ENCODE measurements at places on chromosomes 7 and 10.

DNA sequence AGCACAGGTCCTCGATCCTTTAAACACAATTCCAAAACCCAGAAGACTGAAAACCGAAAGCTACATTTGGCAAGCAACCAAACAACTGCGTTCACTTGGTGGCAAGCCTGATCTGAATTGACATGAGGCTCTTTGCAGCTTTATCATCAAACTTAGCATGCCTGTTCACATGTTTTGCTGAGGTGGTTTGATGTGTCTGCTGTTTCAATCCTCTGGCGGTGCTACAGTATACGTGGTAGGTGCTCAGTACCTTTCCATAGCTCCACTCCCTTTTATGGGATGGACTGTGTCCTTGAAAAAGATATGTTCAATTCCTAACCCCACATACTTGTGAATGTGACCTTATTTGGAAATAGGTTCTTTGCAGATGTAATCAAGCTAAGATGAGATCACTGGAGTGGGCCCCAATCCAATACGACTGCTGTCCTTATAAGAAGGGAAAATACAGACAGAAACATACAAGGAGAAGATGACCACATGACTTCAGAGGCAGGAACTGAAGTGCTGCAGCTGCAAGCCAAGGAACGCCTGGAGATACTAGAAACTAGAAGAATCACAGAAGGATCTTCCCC, 33.4 kb downstream of the CCDC6 start:
- peak; percentile 36 for DNase-seq

DNA sequence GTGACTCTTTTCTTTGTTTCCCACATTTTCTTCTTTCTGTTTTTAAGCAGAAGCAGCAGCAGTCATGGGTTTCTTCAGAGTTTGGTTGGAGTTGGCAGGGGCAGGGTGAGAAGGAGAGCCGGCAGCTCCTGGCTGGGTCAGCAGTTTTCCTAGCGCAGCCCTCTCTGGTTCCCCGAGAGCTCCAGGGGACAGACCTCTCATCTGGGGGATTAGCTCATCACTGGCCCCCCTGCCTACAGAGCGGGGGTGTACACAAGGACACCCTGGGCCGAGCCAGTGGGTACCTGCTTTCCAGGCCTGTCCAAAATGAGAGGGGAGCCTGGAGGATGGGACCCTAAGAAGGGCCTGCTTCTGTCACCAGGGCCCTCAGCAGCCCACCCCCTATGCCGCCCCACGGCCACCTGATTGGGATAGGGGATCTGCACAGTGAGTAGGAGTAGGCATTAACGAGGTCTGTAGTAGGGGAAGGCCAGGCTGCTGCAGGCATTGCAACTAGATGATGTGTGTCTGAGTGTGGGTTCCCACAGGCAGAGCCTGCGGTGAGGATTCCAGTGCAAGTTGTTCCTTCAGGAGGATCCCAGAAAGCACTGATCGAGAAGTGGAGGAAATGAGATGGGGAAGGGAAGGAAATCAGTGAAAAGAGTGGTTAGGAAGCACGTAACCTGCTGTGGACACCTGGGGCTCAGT, 122.9 kb upstream of the PPIF start:
- no peak for DNase-seq

DNA sequence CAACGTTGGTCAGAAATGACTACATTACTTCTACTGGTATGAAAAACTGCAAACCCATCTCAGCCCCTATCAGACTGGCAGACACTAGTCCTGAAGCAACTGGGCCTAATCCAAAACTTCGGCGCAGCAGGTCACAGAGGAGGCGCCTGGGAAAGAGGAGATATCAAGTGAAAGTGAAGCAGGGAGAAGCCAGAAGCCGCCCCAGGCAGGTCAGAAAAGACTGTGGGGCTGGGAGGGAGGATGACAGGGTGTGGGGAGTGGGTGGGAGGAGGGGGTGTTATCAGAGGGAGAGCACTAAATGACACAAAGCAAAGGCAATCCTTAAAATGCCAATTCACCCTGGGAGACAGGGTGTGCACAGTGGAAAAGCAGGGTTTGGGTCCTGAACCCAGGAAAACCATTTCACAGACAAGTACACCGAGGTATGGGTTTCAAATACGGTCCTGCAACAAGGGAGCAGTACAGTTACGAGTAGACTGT, 731 bp downstream of the CHCHD3 start:
- peak; percentile 1 for DNase-seq

DNA sequence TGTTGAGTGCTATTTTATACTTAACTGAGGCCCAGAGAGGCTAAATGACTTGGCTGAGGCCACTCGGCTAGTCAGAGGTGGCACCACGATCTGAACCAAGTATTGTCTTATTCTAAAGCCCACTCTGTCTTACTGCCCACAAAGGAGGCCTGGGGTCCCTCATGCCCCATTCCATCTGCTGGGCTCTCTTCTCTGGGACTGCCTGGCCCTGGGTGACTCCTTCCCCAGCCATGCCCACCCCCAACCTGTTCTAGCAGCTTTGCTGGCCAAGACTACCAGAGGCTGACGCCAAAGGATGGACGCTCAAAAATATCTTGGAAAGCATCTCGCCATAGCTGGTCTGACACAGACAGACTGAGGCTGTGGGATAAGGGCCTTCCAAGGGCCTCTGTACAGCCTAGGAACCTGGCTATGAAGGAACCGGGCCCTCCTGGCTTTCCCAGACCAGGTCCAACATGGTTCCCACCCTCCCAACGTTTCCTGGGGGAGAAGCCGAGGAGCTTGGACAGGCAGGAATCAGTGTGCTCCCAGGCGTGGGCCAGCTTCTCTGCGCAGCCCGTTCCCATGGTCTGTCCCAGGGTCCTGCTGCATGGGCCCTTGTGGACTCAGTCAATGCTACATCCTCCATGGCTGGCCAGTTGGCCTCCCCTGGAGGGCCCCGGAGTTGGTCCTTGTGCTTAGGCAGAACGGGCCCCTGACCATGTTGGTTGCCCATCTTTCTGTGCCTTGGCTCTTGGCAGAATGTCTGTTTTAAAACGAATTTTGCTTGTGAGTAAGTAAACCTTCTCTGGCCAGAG, 11.7 kb downstream of the HSPA12A start:
- no peak for DNase-seq

DNA sequence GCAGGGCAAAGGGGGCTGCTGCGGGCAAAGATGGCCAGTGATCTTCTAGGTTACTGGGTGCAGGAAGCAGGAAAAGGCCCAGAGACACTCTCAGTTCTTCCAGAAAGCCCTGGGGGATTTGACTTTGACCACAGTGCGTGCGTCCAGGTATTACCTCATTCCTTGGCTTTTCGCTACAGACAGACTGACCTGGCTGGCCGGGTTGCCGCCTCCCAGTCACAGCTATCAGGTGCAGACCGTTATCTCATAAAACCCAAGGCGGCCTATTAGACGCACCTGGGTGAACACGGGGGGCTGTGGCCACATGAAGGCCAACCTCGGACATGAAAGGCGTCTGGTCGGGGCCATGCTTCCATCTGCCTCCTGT, 80.3 kb downstream of the FOXL3 start:
- no peak for DNase-seq

DNA sequence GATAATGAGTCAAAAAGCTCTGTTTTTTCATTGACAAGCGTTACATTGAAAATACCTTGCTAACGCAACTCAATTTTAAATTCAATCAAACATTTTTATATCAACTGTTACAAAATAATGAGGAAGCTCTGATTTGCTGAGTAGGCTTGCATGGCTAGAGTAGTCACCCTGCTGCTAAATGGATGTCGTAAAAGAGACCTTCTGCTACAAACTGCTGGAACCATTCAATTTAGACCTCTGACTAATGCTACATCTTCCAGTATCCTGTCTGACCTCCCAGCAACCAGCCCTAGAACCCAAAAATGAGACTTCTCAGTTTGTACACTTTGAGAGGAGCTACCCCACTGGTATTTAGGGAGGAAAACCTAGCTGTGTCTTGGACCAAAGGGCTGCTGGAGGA, 84.0 kb upstream of the ELMO1 start:
- DNase-seq = no peak

GRCh38 chr7:78099715-78100394, 301.3 kb downstream of the PHTF2 start:
- DNase-seq = peak; percentile 80

- DNase-seq = no peak
Measured at GRCh38 chr7:87784424-87784823, 91.7 kb downstream of the SLC25A40 start.

DNA sequence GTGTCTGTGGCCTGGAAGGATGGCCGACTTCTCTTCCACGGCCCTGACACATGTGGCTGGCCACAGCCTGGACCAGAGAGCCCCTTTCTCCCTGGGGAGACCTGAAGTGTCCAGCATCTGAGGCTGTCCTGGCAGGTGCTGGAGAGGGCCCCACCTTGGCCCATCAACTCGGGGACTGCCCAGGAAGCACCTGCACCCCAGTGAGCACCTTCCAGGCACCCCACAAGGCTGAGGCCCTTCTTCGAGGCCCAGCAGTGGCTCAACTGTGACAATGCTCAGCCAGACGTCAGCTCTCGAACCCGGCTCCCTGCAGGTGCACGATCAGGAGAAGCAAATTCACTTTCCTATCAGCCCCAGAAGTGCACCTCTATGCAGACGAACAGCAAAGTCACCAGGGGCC, 24.3 kb downstream of the RGS10 start:
- no peak for DNase-seq

DNA sequence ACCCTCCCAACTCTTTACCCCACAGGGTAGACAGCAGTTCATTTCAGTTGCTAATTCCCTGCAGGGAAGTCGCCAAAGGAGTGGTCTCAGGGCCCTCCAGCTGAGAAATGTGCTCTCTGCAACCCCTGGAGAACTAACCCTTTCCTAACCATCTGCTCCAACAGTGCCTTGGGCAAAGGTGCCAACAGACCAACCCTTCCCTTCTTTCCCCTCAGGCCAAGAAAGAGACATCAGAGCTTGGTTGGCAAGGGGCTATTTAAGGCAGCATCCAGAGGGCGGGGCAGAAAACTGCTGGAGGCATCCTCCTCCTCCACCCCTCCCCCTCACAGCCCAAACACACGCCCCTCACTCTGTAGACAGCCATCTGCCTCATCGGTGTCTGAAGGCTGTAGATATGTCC, 1.7 kb downstream of the SORBS1 start:
- DNase-seq = no peak

GRCh38 chr10:97065128-97065527, 120.6 kb downstream of the SLIT1 start:
- peak; percentile 41 for DNase-seq

GRCh38 chr10:123019941-123020703, 11.3 kb downstream of the ACADSB start:
- DNase-seq = no peak

DNA sequence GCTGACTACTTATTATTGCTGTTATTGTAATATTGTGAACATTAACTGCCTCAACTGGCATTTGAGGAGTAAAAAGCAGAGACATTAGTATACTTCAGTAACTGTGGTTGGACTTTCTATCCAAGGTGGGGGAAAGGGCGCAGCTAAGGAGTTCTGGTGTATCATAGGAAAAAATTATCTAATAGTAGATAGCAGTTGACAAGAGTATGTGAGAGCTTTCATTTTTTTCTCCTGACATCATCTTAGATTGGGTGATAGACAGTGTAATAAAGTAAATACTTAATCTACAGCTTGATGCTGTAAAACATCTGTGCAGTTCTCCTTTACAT, 68.9 kb downstream of the PHTF2 start:
- DNase-seq = peak; percentile 35

DNA sequence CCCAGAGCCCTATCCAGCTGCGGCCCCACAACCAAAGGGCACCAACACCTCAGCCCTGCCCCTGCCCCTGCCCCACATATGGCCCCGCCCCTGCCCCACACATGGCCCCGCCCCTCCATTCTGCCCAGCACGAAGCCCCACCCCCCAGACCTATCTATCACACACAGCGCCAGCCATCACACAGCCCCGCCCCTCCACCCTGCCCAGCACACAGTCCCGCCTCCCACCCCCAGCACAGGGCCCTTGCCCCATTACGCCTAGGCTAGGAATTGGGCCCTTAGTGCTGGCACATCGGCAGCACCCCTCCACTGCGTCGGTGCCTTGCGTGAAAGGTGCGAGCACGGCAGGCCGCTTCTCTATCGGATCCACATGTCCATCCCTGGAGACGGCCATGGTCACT, 126.8 kb downstream of the MAD1L1 start:
- DNase-seq = no peak

DNA sequence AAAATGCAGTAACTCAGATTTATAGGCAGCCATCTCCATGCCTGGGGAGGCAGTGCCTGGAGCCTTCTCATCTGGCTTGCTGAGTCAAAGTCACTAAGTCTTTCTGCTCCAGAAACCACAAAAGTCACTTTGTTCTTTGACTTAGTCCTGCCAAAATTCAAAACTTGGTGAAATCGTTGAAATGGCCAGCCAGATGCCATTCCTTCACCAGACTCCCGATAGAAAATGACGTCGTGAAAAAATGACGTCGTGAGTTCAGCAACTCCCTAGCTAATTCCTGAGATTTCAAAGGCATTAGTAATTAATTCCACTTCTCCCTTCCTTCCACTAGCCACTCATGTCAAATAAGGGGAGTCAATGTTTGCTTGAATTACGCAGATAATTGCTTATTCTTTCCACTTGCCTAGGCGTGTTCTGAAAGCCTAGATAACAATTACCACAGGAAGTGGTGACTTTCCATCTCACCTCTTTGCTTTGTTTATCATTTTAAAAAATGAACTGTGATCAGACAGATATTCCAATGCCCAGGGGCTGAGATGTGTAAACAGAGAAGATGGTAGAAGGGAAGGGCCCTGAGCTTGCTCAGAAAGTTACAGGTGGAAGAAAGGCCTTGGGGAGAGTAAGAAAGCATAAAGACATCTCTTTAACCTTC, 48.5 kb upstream of the OSBPL3 start:
- peak; percentile 98 for DNase-seq

- no peak for DNase-seq
Measured at GRCh38 chr10:133164816-133165555, 5.0 kb downstream of the KNDC1 start.

DNA sequence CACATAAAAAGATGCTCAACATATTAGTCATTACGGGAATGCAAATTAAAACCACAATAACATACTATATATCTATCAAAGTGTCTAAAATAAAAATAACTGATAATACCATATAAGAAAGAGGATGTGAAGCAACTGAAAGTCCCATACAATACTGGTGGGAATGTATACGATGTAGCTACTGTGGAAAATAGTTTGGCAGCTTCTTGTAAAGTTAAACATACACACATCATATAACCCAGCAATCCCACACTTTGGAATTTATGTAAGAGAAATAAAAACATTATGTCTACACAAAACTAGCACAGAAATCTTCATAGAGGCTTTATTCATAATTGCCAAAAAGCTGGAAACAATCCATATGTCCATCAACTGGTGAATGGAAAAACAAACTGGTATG, 10.5 kb upstream of the COMMD3 start:
- DNase-seq = peak; percentile 23

- peak; percentile 81 for DNase-seq
Measured at GRCh38 chr7:22726907-22727713, at the start of gene IL6. Gene IL6 (plus strand): TSS chr7:22727200. CDS start chr7:22727263, 63 bp downstream.

DNA sequence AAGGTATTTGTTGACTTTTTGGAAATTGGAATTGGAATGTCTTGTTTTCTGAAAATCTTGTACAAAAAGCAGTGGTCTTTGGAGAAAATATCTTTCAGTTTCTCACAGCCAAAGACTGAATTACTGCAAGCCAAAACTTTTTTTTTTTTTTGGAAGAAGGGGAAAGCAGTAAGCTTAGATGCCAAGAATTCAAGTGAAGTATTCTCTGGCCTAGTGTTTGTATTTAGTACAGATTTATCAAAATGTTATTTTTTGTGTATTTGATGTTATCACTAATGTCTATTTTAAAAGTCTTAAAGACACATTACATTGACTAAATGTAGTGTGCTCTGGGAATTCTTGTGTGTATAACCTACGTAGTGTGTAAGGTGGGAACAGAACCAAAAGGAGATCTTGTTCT, 6.2 kb downstream of the TET1 start:
- no peak for DNase-seq

GRCh38 chr7:106895246-106895864, 30.3 kb downstream of the PIK3CG start:
- DNase-seq = no peak
